ENCODE measurements at places on chromosomes 11 and 22.

DNA sequence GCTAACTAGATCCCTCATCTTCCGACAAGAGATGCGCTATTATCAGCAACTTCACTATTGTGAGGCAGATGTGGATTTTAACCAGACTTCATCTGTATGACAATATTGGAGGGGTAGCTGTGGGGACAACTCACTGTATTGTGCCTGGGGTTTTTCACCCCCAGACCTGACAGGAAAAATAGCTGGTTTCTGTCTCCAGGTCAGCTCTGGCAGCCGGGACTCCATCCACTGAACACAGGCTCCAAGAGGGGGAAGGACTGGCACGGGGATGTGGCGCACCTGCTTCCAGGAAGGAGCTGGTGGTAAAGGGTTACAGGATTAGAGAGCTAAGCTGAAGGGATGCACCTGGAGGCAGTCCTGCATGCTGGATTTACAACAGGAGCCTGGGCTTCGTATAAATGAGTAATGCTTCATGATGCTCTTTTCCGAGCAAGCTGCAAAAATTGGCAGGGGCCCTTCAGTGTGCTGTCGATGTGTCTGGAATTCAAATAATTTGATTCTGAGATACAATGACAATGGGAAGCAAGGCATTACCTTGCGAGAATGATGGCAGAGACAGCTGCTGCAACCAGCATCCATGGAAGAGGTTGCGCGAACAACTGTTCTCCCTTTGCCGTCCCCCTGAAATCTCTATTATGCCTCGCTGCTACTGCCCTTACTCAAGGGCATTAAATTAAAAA, 49.5 kb downstream of the LMO2 start:
- no peak for DNase-seq

DNA sequence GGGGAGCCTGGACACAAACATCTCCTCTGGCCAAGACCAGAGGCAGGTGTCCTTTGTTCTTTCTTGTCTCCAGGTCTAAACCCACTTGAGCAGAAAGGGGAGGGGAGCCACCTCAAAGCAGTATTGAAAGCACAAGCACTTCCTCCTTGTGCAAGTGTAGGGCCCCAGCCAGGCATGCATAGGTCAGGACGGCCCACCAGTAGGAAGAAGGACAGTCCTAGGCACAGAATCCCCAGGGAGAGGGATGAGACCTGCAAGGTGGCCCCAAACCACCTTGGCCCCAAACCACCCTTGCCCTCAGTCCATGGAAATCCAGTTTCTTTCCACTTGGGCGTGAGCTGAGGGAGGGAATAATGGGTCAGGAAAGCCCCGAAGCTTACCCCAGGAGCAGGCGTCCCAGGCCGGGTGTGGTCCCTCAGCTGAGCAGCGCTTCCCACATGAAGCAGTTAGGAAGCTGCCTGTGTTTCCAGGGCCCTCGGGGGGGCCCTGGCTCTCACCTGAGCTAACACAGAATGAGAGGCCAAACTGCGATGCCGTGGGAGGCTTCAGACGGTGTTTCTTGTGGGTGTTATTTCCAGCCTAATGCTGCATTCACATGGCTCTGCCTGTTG, 20.4 kb upstream of the IGSF9B start:
- no peak for DNase-seq

DNA sequence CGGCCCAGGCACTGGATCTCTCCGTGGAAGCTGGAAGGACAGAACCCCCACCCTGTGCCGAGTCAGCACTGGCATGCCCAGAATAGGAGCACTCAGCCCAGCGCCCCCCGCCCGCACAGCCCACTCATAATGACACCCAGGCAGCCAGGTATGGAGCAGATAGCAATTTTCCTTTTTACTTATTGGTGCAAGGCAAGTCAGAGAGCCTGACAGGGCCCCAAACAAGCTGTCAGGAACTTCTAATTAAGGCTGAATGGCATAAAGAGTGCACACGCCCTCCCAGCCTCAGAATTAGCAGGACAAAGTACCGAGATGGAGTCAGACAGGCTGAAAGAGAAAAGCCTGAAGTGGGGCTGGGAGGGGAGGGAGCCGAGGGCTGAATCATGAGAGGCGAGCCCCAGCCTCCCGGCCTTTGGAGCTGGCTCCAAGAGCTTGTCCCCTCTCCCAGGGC, 76.9 kb downstream of the DSCAML1 start:
- no peak for DNase-seq

DNA sequence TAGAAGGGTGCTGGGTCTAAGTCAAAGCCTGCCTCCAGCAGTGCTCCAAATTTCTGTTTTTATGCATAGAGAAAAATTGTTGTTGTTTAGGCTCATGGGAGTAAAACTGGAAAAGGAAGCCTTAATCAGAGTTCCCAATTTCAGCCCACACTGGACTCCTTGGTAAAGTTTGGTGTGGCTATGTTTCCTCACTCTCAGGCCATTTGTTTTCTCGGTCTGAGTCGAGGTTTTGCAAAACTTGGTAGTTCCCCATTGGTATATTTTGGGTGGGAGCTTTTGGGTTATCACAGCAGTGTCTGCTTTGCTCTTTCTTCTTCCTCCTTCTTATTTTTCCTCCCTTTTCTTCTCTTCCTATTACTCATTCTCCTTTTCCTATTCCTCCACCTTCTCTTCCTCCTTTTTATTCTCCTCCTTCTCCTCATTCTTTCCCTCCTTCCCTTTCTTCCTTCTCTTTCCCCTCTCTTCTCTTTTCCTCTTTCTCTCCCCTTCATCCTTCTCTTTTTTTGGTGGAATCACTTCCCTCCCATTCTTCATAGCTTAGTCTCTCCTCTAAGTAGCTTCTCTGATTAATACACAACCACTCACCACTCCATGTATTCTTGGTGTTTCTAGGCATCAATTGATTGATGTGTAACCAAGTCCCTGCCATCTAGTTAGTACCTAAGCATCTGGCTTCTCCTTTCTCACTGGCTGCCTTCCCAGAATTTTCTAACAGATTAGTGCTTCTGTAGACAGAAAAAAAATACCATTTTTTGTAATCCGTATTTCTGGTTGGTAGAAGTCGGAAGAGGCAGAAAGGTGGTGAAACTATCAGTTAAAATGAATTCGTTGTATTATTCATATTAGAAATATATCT, 10.1 kb downstream of the SLC5A1 start:
- DNase-seq = no peak

DNA sequence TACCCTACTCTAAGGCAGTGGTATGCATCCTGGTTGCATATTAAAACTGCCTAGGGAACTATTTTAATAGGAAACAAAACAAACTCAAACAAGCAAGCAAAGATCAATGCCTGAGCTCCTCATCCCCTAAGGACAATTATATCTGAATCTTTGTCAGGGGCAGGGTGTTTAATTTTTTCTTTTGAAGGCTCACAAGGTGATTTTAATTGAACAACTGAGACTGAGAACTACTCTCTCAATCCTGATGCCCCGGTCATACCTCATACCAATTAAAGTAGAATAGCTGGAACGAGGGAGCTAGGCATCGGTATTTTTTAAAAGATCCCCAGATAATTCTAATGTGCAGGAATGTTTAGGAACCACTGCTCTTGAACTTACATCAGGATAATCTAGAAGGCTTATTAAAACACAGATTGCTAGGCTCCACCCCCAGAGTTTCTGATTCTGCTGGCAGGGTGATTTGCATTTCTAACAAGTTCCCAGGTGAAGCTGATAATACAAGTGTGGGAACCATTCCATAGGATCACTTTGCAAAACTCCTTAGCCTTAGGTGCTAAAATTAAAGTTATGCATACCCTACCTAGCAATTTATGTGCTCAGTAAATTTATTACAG, 416.5 kb downstream of the GUCY1A2 start:
- DNase-seq = no peak

GRCh38 chr11:69280994-69281393, 13.0 kb upstream of the MYEOV start:
- no peak for DNase-seq

GRCh38 chr11:116412118-116412889, 360.5 kb downstream of the BUD13 start:
- DNase-seq = no peak

DNA sequence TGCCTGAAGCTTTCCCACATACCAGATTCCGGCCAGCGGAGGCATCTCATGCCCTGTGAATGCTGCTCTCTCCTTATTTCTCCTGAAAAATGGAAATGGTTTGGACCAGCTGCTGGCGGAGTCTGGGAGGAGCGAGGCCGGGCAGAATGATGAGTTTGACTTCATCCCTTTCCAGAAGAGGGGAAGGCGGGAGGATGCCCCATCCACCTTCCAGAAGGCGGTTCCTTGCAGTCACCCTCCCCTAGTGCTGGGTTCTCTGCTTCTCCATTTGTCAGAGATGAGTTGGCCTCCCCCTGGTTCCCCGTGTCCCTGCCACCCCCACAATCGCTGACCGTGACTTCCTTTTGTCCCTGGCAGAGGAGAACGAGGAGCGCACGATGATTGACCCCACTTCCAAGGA, 75.6 kb downstream of the PARVB start:
- no peak for DNase-seq

DNA sequence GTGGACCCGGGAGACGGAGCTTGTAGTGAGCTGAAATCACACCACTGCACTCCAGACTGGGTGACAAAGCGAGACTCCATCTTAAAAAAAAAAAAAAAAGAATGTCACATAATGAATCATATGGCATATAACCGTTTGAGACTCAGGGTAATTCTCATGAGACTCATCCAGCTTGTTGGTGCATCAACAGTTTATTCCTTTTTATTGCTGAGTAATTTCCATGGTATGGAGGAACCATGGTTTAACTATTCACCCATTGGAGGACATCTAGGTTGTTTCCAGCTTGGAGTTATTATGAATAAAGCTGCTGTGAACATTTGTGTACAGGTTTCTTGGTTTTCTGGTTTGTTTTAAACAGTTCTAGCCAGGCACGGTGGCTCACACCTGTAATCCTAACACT, 25.3 kb downstream of the PPARA start:
- DNase-seq = no peak

- DNase-seq = no peak
These were observed 60.7 kb downstream of the STK33 start for GRCh38 chr11:8533332-8533731.

- no peak for DNase-seq
These were observed 163.2 kb downstream of the PGR start for GRCh38 chr11:100966366-100966765.

GRCh38 chr11:126519764-126520734, 164.6 kb downstream of the ST3GAL4 start:
- no peak for DNase-seq

- no peak for DNase-seq
These were observed 25.4 kb downstream of the MOB2 start for GRCh38 chr11:1460986-1461825.

DNA sequence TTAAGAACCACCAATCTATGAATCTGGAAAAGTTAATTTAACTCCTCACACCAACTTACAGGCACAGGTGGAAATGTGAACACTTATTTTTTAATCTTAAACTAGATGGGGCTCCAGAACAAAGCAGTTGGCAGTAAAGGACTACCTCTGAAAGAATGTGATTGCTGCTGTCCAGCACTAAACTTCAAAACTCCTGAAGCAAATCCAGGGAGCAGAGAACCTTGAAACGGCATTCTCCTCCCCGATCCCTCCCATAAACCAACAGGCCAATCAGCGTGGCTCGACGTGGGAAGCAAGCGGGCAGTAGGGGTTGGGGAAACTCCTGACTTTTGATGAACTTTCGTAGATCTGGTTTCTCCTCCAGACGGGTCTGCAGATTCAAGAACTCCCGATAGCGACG, 5.0 kb downstream of the SNX19 start:
- no peak for DNase-seq

DNA sequence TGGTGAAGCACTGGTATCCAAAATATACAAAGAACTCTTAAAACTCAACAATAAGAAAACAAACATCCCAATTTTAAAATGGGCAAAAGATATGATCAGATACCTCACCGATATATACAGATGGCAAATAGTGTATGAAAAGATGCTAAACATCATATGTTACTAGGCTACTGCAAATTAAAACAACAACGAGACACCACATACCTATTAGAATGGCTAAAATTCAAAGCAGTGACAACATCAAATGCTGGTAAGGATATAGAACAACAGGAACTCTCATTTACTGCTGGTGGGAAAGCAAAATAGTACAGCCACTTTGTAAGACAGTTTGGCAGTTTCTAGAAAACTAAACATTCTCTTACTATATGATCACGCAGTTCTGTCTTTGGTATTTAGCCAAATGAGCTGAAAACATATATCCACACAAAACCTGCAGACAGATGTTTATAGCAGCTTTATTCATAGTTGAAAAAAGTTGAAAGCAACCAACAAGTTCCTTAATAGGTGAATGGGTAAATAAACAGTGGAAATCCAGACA, 38.5 kb downstream of the SIK3 start:
- no peak for DNase-seq

- DNase-seq = no peak
These were observed 102.6 kb downstream of the TRIM44 start for GRCh38 chr11:35765211-35765610.

- no peak for DNase-seq
These were observed 143.0 kb downstream of the ELP4 start for GRCh38 chr11:31652528-31652927.

- DNase-seq = no peak
These were observed 4.5 kb upstream of the TBX10 start for GRCh38 chr11:67644042-67644441.

GRCh38 chr22:24230911-24231656, 13.8 kb downstream of the GGT5 start:
- peak; percentile 36 for DNase-seq

- DNase-seq = no peak
These were observed 12.2 kb upstream of the SLC37A4 start for GRCh38 chr11:119042927-119043326.

- no peak for DNase-seq
These were observed 398 bp upstream of the CRACR2B start for GRCh38 chr11:827146-827896.

GRCh38 chr11:95059046-95059445, 7.7 kb upstream of the SRSF8 start:
- no peak for DNase-seq

- DNase-seq = no peak
These were observed 136.8 kb downstream of the FDX1 start for GRCh38 chr11:110566577-110566976.

- DNase-seq = no peak
These were observed 34.6 kb downstream of the MED15 start for GRCh38 chr22:20542055-20542454.

DNA sequence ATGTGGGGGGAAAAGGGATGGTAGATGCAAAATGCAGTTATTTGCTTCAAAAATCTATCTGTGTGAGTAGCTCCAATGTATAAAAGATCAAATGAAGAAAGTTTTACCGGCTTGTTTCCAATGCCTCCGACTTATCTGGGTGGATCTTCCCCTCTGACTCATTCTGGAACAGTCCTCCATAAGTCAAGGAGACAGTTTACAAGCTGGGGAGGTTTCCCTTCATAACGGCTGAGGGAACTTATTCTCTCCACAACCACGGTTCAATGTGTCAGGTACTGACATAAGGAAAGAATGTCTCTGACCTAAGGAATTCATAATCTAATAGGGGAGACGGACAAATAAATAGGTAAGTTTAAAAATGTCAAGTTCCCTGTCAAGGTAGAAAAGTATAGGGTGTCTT, 49.7 kb upstream of the BIRC3 start:
- no peak for DNase-seq
